NCI-H345 (cell line): ENCODE measurements at places on chromosomes 7 and 10.

- DNase-seq, result no peak
Observed at GRCh38 chr7:77200542-77200941, 923 bp upstream of the FGL2 start.

GRCh38 chr7:20479706-20480105 lies 135.8 kb upstream of the ABCB5 start:
- no peak for DNase-seq

DNA sequence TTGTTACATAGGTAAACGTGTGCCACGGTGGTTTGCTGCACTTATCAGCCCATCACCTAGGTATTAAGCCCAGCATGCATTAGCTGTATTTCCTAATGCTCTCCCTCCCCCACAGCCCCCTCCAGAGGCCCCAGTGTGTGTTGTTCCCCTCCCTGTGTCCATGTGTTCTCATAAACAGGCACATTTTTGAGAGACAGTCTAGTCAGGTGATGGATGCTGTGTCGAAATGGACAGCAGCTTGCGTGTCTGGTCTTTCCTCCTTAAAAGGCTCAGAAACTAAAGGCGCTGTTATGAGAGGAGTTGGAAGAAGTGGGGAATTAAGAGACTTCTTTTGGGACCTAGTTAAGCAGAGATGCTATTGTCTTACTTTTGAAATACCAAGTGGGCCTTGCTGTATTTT lies 296.0 kb downstream of the BBS9 start:
- DNase-seq, result no peak

- DNase-seq, result no peak
Observed at GRCh38 chr7:102220229-102220850, 66.3 kb upstream of the SH2B2 start.

- no peak for DNase-seq
Observed at GRCh38 chr7:95585426-95585789, 10.9 kb downstream of the PDK4 start.

- peak; percentile 62 for DNase-seq
Observed at GRCh38 chr10:25017154-25017590, 760 bp downstream of the THNSL1 start.

DNA sequence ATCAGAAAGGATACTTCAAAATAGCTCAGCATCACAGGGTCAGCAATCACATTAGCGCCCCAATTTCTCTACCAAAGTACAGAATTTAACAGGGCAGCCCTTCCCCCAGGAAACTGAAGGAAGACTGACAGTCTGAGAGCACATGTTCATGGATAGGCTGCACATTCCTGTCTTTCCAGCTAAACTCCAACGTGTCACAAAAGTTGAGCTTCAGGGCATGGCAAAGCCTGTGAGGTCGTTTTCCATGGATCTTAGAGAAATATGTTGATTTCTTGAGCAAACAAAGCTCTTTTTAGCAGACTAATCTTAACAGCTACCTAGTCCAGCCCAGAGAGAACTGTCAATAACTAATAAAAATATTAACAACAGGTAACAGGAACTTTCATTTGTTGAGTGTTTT lies 207.9 kb downstream of the GRM3 start:
- DNase-seq, result no peak

DNA sequence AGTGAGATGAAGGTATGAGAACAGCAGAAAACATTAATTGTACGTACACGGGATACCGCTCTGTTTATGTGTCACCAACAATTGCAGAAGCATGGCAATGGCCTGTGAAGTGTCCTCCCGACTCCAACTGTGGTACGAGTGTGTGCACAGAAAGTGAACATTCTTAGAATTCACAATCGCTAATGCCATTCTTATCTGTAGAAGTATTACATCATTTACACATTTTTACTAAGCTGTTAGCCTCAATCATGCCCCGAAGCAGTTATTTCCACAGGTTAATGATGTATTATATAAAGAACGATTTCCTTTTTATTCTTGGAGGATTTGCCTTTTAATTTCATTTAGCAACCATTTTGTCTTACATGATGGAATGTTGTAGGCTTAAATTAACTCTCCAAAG lies 103.4 kb downstream of the EVX1 start:
- no peak for DNase-seq

DNA sequence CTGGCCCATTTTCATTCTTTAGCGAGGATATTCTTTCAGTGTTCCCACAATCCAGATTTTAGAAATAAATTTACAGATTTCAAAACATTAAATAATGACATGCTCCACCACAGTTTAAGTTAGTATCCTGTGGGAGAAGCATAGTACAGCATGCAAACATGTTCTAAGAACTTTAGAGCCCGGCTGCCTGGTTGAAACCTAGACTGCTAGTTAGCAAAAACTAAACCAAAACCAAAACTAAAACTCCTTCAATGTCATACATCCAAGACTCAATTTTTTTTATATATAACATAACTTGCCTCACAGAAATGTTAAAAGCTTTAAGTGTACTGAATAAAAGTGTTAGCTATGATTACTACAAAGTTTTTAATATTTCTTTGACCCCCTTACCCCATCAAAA lies 17.0 kb downstream of the TRA2A start:
- DNase-seq, result no peak

DNA sequence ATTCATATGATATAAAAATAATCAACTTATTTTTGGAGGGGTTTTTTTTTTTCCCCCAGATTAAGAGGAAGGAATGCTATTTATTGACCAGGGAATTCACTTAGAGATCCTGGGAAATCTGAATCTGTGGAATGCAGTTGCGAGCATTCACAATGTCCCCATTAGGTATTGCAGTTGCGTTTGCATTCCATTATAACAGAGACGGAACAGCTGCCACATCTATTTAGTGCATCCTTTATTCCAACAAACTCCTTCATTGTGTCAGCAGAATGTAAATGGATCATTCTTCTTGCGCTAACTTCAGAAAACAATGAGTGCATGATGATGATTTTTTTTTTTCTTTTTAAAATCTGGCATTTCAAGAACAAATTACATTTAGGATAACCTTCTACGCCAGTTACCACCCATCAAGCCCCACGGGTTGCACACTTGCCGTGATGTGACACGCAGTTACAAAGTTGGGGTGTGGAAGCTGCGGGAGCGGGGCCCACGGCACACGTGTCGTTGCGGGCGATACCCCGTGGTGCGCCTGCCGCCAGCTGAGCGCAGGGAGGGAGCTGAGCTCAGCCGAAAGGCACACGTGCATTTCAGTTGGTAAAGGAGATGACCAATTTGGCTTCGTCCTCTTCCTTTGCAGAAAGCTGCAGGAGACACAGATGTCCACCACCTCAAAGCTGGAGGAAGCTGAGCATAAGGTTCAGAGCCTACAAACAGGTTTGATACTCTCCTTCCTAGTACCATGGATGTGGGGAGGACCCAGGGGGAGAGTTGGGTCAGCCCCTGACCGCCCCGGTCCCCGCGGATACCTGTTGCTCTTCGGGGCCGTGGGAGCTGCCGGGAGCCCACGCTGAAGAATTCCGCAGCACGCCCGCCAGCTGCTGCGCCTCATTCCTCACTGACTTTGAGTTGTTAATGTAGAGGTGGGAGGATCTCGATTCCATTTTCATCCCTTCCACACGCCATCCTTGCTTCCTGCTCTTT lies 175.3 kb upstream of the SH2B2 start:
- DNase-seq, result no peak

DNA sequence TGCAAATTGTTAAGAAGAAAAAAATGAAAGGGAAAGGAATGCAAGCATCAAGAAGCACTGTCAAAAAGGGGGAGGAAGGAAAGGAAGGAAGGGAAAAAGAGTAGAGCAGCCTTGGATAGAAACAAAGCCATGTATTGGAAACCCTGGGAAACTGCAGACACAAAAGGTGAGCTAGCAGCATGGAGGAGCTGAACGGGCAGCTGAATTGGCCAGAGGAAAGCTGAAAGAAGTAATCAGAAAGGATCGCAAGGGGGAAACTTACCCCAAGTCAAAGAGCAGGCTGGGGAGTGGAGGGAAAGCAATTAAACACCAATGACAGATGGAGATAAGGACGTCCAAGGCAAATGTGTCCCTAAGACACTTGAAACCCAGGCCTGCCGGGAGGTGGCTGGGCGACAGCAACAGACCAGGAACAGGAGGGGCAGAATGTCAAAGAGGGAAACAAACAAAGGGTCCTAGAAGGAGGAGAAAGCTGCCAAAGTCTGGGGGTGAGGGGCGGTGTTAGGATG lies 93.8 kb upstream of the SVIL start:
- no peak for DNase-seq

DNA sequence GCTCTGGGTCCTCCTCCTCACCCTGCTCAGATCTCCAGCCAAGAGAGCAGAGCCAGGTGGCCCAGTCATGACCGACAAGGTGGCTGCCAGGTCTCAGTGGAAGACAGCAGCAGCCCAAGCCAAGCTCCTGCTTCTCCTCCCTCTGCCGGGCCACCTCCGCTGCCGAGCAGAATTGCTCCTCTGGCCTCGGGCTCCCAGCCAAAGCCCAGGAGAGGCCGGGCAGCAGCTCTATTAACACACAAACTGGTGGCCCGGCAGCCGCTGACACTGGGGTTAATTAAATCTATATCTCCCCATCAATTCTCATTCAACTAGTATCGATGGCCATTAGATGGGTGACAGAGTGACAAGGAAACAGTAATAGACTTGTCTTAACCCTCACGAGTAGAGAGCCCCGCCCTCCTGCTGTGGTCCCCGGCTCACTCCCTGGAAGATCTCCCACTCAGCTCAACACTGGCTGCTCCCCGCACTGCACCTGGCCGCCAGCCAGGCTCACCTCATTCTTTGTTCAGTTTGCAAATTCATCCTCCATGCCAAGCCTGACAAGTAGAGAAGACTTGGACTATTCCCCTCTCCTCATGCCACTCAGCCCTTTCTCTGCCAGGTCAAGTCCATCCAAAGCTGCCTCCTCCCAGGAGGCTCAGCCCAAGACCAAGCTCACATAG lies 74.1 kb upstream of the UNC5B start:
- DNase-seq, result peak; percentile 67

GRCh38 chr10:88794731-88795130 lies 7.8 kb upstream of the LIPM start:
- no peak for DNase-seq

GRCh38 chr7:1915956-1916600 lies 246.0 kb downstream of the ELFN1 start:
- DNase-seq, result no peak

- DNase-seq, result peak; percentile 61
Observed at GRCh38 chr7:100465702-100466311, 1.7 kb upstream of the SPACDR start.

GRCh38 chr7:12322903-12323300 lies 80.8 kb downstream of the VWDE start:
- no peak for DNase-seq

DNA sequence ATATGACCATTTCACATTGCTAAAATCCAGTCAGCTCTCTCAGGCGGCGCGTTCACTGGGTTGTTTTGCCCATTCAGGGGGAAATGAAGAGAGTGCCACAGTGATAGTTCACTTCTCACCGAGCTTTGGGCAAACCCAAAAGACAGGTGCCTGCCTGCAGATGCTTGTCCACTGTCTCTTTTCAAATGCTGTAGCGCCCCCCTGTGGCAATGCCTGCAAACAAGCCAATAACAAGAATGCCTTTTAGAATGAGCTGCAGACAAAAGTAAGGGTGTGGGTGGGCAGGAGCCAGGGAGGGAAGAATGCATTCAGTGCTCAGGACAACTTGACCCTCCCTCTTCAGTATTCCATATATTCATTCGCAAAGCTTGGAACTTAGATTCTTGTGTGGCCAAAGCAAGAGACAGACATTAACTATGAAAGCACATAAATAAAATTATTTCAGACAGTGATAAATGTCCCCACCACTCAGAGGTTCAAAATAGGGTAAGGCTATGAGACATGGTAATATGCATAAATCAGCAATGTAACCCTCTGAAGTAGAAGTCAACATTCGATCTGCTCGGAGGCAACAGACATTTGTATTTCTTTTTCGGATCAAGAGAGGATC lies 86.9 kb downstream of the JAZF1 start:
- DNase-seq, result peak; percentile 28

DNA sequence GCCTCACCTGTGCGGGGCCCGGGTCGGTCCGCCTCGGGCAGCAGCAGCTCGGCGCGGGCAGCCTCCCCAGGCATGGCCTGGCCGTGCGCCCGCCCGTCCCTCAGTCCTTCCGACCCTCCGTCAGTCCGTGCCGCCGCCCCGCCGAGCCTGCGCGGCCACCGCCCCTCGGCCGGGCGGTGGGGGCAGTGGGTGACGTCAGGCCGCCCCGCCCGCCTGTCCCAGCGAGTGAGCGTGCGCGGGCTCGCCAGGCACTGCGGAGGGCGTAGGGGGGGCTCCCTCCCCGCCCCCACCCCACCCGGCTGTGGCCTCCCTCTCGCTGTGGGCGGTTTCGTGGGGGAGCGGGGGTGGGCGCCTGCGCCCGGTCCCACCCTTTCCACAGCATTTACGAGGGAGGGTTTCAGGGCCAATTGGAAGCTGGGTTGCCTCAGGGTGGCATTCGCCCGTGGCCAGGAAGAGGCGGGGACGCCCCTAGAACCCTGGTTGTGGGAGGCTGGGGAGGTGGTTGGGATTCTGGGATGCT lies at the start of gene NACAD:
Gene NACAD (minus strand): TSS at position 149 of the 520 bp plus-strand sequence. CDS start 75 bp downstream, at position 74.
- peak; percentile 70 for DNase-seq

DNA sequence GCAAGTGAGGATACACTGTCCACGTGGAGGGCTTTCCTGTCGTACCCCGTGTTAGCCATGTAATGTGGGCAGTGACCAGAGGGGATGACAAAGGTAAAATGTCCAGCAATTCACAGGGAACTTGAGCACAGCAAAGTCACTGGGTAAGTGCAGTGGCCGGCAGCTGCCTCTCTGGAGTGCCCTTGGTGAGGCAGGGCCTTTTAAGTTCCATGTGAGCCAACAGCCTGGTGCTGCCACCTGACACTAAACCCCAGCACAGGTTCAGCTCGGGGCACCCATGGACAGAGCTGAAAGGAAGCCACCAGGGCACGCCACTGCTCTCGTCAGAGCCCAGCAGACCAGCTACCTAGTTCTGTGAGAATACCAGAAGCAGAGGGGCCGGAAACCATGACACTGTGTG lies 168.3 kb downstream of the PRKAG2 start:
- no peak for DNase-seq

- no peak for DNase-seq
Observed at GRCh38 chr7:95045236-95045923, 138.0 kb downstream of the PPP1R9A start.

DNA sequence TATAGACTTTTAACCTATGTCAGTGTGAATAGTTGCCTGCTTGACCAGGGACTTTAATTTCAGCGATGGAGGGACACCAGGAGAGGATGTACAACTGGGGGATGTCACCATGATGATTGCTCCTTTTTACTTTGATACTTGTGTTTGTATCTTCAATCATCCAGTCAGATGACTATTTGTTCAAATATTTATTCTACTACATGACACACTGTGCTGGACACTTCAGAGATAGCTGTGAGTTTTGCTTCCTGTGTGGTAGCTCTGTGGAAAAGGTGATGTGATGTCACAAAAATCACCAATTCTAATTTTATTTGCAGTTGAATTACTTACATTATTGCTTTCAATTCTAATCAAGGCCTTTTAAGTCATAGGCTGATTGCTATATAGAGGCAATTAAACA lies 62.7 kb upstream of the CREB5 start:
- no peak for DNase-seq
